Fibroblast of the aortic adventitia (primary cell): ENCODE measurements at places on chromosomes 1 and 21. TPM values are rescaled to one million over a fixed set of nuclear protein-coding genes. Genes with fewer than 3 reads are reported as not detected.

Gene HMCN1
- total RNA-seq: 95.4 and 106 TPM in 2 replicates

Gene B3GALT2
- 0.18 and 1.2 TPM in 2 replicates for total RNA-seq

Gene TNFRSF1B
- 7.3 and 10.7 TPM in 2 replicates for total RNA-seq

Gene AGMAT
- 0.16 and 1.4 TPM in 2 replicates for total RNA-seq

Gene CDCA8
- total RNA-seq: 0.25 and 12.8 TPM in 2 replicates

Gene PTP4A2
- total RNA-seq: 428 and 692 TPM in 2 replicates

Gene ARHGAP29
- total RNA-seq: 32.5 and 77.2 TPM in 2 replicates

Gene NES
- total RNA-seq: 44.5 and 83.0 TPM in 2 replicates

Gene PAQR6
- total RNA-seq: 0.63 TPM in 1 of 2 replicates, not detected in the other

Gene GJA4
- total RNA-seq: not detected in 2 replicates

DNA sequence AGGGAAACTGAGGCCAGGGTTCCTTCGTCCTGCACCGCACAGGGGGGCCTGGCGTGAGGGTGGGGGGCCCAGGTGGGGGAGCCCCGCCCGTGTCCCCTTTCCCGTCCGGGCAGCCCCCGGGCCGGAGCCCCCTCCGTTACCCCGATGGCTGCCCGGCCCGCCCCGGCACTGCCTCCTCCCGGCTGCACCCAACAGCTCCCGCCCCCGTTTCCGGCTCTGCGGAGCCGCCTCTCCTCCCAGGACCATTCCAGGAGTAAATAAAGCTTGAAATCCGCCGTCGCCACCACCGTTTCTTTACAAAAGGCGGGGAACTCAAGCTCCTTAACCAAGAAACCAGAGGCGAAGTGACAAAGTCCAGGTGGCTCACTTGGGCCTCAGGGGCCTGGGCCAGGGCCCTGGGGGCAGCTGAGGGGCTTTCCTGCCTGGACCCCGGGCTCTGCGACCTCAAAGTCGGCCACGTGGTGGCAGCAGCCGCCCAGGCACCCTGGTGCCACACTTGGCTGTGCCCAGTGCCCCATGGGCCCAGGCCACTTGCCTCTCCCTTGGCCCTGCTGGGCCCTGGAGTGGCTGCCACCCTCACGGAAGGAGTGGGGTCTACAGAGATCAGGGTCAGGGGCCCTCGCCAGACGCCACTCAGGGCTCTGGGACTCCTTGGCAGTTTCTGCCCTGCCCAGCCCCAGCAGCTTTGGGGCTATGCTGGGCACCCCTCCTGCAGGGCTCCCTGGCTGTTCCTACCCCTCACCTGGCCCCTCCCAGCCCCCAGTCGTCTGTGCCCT is 514 bp upstream of the FAAP20 start:
- peak; percentile 82 for DNase-seq

GRCh38 chr1:105427543-105427942 is 1628.9 kb upstream of the PRMT6 start:
- no peak for DNase-seq

- DNase-seq: no peak
These were observed 492.9 kb downstream of the SIPA1L2 start for GRCh38 chr1:232137066-232137465.

DNA sequence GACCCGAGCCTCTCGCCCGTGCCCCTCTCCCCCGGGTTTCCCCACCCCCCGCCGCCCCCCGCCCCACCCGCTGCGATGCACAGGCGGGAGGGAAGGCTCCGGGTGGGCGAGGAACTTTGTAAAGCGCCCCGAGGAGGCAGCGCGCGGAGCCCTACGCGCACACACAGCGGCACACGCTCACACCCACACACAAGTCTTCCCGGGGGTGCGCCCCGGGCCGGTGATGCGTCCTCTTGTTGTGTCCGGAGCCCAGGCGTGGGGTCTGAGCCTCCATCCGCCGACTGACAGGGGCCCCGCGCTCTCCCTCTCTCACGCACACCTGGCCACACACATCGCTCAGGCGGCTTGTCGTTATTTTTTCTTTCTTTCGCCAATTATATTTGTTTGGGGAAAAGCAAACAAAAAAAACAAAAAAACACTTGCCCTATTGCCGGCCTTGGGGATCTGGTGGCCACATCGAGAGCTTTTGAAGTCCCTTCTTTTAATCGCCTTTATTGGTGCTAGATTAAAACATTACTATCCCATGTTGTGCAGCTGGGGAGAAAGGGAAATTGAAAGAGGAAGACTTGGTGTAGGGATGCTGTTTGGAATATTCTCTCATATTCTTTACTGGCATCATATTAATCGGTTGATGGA is 770 bp downstream of the NTNG1 start:
- DNase-seq: no peak

DNA sequence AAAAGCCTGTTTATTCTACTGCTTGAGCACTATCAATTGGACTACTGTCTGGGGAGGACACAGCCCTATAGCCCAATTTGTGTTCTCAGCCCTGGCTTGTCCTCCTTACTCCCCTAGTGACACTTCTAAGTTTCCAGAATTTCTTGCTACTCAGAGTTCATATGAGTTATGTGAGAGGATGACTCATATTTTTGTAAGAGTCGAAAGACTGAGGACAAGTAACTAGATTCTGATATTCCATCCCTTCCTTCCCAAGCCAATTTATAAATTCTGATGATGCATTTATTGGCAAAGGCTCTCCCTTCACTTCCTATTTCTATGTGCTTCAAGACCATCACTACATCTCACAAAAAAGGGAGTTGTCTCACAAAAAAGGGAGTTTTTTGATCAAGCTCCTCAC is 422.2 kb upstream of the DEPDC1 start:
- DNase-seq: peak; percentile 38

DNA sequence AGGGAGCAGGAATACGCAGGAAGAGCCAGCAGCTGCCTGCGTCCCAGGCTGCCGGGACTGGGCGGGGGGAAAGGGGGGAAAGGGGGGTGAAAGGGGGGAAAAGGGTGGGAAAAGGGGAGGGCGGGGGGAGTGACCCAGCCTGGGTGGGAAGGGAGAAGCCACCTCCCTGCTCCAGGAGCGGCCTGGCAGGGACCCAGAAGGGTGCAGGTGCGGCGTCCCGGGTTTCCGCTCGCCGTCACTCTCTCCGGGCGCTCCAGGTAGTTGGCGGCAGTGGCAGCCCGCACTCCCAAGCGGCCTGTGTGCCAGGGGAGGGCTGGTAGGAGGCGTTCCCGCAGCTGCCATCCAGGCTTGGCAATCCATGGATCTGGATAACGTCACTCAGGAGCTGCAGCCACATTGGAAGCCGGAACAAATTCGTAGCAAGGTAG is 141.0 kb upstream of the NGF start:
- DNase-seq: no peak

DNA sequence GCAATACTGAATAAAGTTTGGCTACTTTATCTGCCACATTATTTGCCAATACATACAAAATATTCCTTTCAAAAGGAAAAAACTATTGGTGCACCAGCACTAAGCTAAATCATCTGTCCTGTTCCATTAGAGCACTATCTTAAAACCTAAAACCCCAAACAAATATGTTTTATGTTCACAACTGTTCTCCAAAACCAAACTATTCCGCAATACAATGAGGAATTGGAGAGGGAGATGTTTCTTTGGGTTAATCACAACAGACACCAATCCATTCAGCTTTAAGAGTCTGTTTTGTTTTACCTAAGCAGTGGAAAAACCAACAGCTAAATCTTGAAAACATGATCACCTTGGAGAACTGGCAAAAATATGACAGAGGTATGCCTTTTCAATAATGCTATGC is 85.1 kb downstream of the ZNF644 start:
- no peak for DNase-seq

DNA sequence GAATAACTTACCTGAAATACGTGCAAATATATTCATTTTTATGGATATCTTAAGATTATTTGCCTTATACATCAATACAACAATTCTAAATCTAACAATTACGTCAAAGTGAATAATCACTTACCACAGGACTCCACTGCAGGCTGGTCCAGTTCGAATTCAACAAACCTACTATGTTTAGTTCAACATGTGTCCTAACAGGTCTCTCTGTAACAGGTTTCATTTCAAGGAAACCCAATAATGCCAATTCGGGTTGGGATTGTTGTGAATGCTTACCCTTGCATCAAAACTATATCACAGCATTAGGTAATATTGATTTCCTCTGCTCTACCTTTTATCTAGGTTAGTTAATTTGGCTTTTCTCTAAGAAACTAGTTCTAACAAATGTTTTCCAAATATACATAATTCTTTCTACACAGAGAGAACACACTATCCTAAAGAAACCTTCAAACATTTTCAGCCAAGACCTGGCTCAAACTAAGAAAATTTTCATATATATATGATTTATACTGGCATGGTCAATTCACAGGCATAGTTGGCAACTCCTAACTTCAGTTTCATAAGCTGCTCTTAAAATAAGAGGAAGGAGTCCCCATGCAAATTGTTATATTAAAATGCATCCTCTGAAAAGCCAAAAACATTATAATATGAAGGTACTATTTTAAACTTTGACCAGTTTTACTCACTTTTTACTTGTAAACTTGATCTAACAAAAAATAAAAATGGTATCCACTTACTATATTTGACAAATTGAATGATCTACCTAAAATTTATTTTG is 4.5 kb downstream of the IVNS1ABP start:
- DNase-seq: no peak

DNA sequence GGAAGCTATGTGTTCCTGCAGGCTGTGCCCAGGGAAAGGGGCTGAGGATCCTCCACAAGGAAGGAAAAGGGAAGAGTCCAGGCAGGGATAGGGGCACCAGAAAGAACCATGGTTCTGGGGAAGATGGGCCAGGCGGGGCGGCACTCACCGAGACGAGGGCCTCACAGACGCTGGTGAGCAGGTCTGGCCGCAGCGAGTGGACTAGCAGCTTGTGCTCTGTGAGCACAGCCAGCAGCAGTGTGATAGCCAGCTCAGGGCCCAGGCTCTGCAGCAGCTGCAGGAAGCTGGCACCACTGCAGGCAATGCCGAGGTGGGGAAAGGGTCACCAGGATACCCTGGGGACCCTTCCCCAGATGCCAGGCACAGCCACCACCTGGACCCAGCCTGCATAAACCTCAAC is 5.8 kb downstream of the DENND4B start:
- no peak for DNase-seq

GRCh38 chr1:5707566-5708345 is 284.5 kb downstream of the NPHP4 start:
- no peak for DNase-seq

GRCh38 chr21:26877018-26877417 is 31.8 kb upstream of the ADAMTS1 start:
- DNase-seq: no peak

- no peak for DNase-seq
These were observed 289.1 kb upstream of the PLD5 start for GRCh38 chr1:242813490-242814091.

DNA sequence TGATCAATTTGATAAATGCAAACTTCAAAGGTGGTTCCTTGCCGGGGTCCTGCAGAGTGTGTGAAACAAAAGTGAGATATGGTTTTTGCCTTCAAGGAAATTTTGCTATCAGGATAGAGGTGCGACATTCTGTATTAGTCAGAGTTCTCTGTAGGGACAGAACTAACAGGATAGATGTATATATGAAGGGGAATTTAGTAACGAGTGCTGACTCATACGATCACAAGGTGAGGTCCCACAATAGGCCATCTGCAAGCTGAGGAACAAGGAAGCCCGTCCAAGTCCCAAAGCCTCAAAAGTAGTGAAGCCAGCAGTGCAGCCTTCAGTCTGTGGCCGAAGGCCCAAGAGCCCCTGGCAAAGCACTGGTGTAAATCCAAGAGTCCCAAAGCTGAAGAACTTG is 157.0 kb downstream of the RYR2 start:
- no peak for DNase-seq

GRCh38 chr21:41874611-41875010 is 4.5 kb downstream of the PRDM15 start:
- DNase-seq: no peak

GRCh38 chr1:27726173-27727044 is 648 bp downstream of the FAM76A start:
- peak; percentile 33 for DNase-seq

GRCh38 chr1:6082430-6082971 is 36.8 kb downstream of the KCNAB2 start:
- DNase-seq: peak; percentile 58

DNA sequence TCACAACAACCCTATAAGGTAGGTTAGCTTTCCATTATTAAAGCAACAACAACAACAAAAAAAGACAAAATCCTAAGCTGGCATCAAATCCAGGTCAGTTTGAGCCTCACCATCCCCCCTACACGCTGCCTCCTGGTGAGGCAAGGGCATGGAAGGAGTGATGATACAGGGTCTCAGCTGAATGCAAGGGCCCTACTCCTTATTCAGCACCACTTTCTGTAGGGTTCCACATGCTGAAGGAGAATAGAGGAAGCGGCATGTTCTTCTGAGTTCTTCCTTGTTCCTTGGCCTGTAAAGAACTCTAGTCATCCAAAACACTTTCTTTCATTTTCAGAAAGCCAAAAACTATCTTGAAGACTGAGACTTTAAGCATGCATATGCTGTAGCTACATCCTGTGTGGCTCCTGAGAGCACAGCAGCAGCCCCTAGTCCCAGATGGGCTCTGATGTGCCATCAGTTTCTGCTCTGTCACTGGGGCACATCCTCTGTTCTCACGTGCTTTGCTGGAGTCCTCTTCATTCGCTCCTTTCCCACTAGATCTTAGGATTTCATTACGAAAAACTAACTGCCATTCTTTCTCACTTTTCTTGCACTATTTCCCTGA is 6.2 kb downstream of the ILDR2 start:
- DNase-seq: no peak

DNA sequence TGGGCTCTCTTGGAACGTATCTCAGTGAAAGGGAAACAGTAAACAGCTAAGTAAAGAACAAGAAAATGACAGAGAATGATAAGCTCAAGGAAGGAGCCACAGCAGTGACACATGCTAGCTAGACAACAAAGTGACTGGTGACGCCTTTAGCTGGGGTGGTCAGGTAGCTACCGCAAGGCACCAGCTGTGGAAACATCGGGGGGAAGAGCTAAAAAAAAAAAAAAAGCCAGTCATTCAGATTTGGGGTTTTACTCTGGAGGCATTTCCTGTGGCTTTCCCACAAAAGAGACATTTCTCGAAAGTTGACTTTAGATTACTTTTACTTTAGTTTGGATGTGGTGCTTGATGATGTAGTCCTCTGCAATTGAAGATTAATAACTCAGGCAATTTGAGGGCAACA is 2.1 kb downstream of the FHAD1 start:
- DNase-seq: no peak

DNA sequence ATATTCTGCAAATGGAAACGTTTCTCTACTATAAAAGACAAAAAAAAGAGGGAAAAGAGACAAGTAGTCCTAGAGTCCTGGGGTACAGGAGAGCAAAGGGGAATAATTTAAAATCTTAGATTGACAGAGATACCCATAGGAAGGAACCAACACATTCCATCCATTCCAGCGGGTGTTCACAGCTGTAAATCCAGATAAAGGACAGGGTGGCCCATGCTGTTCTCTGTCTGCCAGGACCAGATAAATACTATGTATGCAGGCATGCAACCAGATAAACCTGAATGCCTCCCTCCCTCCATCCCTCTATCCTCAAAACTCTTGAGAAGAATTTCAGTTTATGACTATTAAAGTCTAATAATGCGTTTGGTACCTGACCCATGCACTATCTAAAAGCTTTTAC is 131.8 kb downstream of the PTPN14 start:
- no peak for DNase-seq

- DNase-seq: no peak
These were observed 371.3 kb downstream of the VAV3 start for GRCh38 chr1:107593501-107594209.

- peak; percentile 81 for DNase-seq
These were observed 165.9 kb downstream of the ADGRL4 start for GRCh38 chr1:78840453-78841271.

GRCh38 chr1:22702296-22703085 is 8.1 kb upstream of the EPHB2 start:
- DNase-seq: peak; percentile 29
